ENCODE measurements at places on chromosomes 11 and 22. TPM values are rescaled to one million over a fixed set of nuclear protein-coding genes. Genes with fewer than 3 reads are reported as not detected.

DNA sequence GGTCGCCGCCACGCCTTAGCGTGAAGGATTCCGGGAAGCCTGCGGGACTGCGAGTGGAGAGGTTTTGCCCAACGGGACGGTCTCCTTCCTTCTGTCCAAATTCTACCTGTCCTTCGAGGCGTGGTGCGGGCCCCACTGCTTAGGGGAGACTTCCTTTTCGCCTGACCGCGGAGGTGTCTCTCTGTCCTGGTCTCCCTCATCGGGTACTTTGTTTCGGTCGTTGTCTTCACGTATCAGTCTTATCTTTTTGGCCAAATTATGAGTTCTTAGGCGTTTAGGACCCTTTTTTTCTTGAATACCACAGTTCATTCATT, 388 bp downstream of the HINFP start:
- no peak for DNase-seq

GRCh38 chr22:31533374-31533773, 37.0 kb downstream of the SFI1 start:
- no peak for DNase-seq

Gene TKFC
- 86.3 TPM for total RNA-seq

Gene PHOX2A
- total RNA-seq, result not detected

DNA sequence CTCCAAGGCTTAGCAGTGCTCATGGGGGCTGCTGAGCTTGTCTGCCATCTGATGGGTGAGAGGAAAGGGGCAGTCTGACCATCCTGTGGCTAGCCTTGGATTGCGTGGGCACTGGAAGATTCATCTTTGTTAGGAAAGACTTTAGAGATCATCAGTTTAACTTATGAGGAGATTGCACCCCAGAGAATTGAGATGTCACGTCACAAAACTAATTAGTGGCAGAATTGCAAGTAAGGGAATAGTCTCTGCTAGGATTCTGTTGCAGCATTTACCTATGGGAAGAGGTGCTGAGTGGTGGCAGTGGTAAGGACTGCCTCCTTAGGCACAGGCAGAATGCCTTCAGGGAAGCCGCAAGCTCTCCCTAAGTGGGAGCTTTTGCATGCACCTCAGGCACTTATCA, 42.8 kb upstream of the HSPA8 start:
- DNase-seq, result no peak

- DNase-seq, result no peak
Observed at GRCh38 chr22:45888221-45889092, 88.5 kb downstream of the WNT7B start.

Measured in B cell (primary cell).